ENCODE measurements at places on chromosomes 2 and 18.
A peak's percentile ranks its signal among the peaks of the same experiment; 100 is the strongest.

GRCh38 chr2:227207573-227207972, 43.1 kb downstream of the COL4A3 start:
- no peak for DNase-seq

- DNase-seq: no peak
Observed at GRCh38 chr18:73597832-73598615, 549.6 kb downstream of the FBXO15 start.

GRCh38 chr2:2054363-2054882, 276.7 kb downstream of the MYT1L start:
- no peak for DNase-seq

DNA sequence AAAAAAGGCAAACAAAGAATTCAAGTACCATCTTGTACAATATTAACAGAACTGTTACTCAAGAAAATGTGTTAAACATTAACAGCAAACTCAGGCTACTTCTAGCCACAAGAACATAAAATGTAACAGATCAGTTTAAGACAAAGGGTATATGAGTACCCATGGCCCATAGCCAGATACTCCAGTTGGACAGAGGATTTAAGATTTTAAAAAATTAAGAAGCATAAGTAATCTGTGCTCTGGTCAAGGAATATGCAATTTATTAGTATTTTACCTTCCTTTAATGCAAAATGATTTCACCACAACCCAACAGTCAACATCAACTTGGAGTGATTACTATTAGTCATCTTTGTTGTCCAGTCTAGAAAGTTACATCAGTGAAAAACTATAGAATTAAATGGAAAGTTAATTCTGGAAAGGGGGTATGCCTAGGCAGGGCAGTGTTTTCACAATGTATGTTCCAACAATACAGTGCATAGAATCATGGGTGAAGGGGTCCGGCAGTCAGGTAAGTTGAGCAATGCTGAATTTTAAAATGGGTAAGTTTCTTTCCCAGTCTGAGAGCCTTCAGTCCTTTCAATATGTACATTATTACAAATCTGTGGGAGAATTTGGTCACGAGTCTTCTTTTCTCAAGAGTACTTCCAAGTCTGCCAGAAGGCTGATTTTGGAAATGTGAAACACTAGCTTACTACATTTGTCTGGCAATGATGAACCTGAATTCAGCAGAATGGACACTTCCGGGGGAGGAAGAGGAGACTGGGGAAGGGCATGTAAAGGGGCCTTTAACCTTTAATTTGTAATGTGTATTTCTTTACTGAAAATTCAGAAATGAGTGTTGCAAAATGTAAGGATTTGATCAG, 34.5 kb downstream of the SFT2D3 start:
- DNase-seq: no peak

- no peak for DNase-seq
Observed at GRCh38 chr2:83323038-83323437, 1136.0 kb downstream of the SUCLG1 start.

GRCh38 chr2:219171231-219171651, 1.4 kb upstream of the SLC23A3 start:
- peak; percentile 32 for DNase-seq

GRCh38 chr18:36247036-36247435, 50.5 kb upstream of the FHOD3 start:
- DNase-seq: no peak

GRCh38 chr2:11562011-11562410, 28.2 kb downstream of the GREB1 start:
- no peak for DNase-seq

- no peak for DNase-seq
Observed at GRCh38 chr18:63067939-63068338, 251.6 kb downstream of the BCL2 start.

- no peak for DNase-seq
Observed at GRCh38 chr18:62606106-62606505, 83.3 kb downstream of the ZCCHC2 start.

GRCh38 chr2:219638217-219638947, 11.0 kb downstream of the SLC4A3 start:
- no peak for DNase-seq

DNA sequence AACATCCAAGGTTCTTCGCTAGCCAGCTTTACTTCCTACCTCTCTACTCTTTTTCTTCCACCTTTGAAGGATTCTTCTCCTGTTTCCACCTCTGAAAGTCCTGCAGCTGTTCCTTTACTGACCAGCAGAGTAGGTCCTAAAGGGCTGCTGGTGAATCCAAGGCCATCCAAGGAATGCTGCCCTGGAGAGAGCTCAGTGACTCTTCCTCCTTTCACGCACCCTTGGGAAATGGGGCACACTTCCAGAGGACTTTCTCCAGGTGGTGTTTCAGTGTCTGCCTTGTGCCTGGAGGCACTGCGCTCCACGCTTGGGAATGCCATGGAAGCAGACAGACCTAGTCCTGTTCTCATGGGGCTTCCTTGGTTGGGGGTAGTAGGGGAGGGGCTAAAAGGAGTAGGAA, 45.4 kb downstream of the SLC16A14 start:
- DNase-seq: no peak

- no peak for DNase-seq
Observed at GRCh38 chr2:227816507-227817294, 3.1 kb downstream of the CCL20 start.

GRCh38 chr2:2156881-2157280, 174.2 kb downstream of the MYT1L start:
- DNase-seq: no peak

DNA sequence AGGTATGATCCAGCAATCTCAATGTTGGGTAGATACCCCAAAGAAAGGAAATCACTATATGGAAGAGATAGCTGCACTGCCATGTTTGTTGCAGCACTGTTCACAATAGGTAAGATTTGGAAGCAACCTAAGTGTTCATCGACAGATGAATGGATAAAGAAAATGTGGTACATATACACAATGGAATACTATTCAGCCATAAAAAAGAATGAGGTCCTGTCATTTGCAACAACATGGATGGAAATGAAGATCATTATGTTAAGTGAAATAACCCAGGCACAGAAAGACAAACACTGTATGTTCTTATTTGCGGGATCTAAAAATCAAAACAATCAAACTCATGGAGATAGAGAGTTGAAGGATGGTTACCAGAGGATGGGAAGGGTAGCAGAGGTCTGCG, 372.4 kb upstream of the SPRED2 start:
- no peak for DNase-seq

DNA sequence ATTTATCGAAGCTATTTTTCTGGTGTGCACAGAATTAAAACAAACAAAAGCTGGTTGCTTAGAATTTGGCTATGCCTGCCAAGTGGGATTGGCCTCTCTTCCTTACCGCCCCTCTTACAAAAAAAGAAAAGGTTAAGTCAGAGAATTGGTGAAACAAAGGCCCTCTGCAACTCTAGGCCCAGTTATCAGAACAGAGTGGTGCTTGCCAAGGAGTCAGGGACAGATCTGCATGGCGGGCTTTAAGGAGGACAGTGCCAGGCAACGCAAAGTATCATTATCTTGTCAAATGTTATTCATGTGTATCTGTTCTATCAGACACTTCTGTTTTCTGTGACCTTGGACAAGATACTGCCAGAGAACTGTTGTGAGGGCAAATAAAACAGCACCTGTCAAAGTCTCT, 78.3 kb downstream of the TGIF1 start:
- no peak for DNase-seq

- peak; percentile 44 for DNase-seq
Observed at GRCh38 chr2:126664234-126664633, 8.3 kb downstream of the GYPC start.

GRCh38 chr2:75595541-75596395, 35.0 kb upstream of the EVA1A start:
- DNase-seq: no peak

DNA sequence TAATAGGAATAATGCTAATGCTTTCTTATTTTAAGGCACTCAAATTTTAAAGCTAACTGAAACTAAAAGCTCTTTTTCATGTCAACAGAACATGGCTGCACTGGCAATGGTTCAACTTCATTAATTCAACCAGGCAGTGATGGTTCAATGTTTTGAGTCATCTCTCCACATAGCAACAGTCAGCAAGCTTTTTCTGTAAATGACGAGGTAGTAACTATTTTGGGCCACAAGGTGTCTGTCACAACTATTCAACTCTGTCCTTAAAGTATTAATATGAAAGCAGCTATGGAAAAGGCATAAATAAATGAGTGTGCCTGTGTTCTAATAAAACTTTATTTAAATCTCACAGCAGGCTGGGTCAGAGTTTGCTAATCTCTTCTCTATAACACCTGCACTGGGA, 1425.6 kb upstream of the PIK3C3 start:
- no peak for DNase-seq

DNA sequence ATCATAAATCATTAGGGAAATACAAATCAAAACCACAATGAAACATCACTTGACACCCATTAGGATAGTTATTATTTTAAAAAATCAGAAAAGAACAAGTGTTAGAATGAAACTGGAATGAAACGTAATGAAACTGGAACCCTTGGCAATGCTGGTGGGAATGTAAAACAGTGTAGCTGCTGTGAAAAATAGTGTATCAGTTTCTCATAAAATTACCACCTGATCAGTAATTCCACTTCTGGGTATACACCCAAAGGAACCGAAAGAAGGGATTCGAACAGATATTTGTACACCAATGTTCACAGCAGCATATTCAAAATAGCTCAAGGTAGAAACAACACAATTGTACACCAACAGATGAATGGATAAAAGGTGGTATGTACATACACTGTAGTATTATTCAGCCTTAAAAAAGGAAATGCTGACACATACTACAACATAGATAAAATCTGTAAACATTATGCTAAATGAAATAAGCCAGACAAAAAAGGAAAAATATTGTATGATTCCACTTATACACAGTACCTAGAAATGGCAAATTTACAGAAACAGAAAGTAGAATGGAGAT, 27.0 kb downstream of the ROCK1 start:
- no peak for DNase-seq

GRCh38 chr2:208280234-208280633, 14.2 kb downstream of the PIKFYVE start:
- no peak for DNase-seq

- DNase-seq: no peak
Observed at GRCh38 chr2:68905116-68905515, 33.9 kb upstream of the BMP10 start.

DNA sequence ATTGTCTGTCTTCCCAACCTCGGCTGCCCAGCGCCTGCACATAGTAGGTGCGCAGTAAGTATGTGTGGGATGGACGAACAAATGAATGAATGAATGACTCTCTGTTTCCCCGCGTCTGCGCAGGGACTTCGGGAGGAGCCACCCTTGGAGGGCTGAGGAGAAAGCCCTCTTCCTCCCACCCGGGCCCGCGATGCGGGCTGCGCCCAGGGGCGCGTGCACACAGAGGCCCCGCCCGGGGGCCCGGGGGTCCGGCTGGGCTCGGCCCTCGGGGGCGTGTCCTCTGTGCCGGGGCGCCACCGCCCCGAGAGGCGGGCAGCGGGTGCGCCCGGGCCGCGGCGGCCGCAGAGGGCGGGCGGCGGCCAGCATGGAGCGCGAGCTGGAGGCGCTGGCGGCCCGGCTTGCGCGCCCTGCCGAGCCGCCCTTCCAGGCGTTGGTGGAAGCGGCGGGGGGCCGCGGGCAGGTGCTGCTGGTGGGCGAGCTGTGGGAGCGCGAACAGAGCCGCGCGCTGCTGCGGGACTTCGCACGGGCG, at the start of gene C2orf72:
Gene C2orf72 (plus strand): TSS at position 322 of the 529 bp plus-strand sequence. CDS start 43 bp downstream, at position 365.
- DNase-seq: peak; percentile 23

GRCh38 chr2:177169810-177170514, 42.6 kb upstream of the HNRNPA3 start:
- no peak for DNase-seq

- DNase-seq: no peak
Observed at GRCh38 chr2:32264422-32265105, at the start of gene NLRC4. NLRC4 (minus strand) TSS chr2:32264886; CDS start chr2:32256775, 8,111 bp downstream.

GRCh38 chr18:32057624-32058165, 34.0 kb upstream of the RNF138 start:
- no peak for DNase-seq

GRCh38 chr2:140892436-140892835, 1238.4 kb downstream of the LRP1B start:
- DNase-seq: no peak

DNA sequence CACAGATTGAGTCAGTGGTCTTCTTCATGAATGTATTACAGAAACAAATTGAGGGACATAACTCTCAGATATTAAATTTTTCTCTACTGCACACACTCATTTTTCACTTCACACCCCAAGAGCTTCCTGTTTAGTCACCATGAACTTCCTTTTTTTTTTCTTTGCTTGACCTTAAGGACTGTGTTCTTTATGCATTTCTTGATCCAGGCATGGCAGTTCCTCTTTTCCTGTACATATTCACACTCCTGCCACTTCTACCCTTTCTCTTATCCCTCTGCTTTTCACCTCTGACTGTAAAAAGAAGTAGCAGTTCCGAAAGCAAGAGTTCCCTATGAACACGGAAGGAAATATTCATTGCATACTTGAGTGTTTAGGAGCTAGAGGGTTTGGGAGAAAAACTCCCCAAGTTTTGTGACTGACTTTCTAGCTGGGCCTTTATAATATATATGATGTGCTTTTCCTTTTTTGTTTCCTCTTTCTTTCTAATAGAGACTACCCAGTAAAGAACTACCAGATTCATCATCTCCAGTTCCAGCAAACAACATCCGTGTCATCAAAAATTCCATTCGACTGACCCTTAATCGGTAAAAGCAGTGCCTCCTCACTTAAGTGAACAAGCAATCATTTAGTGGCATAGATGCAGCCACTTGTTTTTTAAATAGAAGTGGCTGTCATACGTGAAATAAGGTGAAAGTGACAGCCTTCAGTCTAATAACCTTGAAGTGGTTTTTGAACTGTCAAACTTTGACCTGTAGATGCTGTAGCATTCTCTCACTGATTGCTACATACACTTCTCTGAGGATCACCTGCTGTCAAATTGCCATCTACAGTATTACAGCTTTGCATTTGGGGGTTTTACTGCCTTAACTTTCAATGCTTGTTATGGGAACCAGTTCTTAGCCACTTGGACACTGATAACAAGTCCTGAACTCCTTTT, 40.8 kb downstream of the PAPOLG start:
- no peak for DNase-seq

DNA sequence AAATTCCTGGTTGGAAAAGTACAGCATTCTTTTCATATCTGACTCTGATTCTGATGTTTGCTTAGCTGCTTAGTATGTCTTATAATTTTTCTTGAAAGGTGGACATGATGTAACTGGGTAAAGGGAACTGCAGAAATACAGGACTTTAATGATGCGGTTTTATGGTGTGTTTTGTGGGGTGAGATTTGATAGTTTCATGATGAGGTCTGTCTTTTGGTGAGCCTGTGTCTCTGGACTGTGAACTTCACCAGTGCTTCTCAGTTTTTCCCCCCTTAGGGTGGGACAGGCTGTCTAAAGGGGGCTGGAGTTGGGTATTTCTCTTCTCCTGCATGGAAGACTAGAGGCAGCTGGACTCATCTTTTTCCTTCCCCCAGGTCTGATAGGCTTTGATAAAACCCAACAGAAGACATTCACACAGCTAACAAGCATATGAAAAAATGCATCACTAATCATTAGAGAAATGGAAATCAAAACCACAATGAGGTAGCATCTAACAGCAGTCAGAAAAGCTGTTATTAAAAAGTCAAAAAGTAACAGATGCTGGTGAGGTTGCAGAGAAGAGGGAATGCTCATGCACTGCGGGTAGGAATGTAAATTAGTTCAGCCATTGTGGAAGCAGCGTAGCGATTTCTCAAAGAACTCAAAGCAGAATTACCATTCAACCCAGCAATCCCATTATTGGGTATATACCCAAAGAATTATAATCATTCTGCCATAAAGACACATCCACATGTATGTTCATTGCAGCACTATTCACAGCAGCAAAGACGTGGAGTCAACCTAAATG, 77.6 kb downstream of the EPC2 start:
- DNase-seq: no peak

- DNase-seq: no peak
Observed at GRCh38 chr2:224403657-224404056, 1.8 kb upstream of the FAM124B start.

Data from activated naive CD8-positive, alpha-beta T cell treated with anti-CD3 and anti-CD28 coated beads, Interleukin-2, amount 50 U/mL, for 24 hours (primary cell).